ENCODE measurements at places on chromosomes 1 and 21.

- DNase-seq: no peak
These were observed 50.9 kb downstream of the PTPN14 start for GRCh38 chr1:214500340-214501055.

- DNase-seq: no peak
These were observed 52.8 kb upstream of the PTGFR start for GRCh38 chr1:78437941-78438340.

- no peak for DNase-seq
These were observed 404.7 kb downstream of the RRAGC start for GRCh38 chr1:38454749-38455441.

DNA sequence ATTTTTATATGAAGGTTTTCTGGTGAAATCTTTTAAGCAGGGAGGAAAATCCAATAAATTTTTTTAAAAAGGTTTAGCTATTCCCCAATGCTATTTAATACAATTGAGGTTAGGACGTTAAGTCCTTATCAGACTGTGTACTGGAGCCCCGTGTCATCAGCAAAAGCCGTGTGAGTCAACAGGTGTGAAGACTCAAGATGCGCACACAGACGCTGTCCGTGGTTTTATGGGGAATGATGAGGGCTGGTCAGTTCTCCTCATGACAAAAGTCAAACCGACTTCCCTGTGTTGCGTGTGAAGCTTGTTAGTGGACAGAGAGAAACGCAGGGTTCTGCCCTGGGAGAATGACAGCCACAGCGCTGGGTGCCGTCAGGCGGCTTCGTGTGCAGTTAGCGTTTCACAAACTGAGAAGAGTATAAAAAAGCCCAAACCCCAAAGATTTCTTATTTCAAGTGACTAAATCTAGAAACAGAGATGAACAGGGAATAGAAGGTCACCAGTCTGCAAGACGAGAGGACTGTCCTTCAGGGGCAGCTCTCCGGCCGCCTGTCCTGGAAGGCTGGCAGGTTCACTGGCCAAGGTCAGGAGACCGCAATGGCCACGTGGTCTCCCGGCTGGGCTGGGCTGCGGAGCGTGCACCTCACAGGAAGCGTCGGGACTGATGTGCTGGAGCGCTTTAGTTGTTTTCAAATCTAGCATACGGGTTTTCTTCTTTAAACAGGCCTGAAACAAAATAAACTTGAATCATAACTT, 22.4 kb downstream of the PTTG1IP start:
- no peak for DNase-seq

DNA sequence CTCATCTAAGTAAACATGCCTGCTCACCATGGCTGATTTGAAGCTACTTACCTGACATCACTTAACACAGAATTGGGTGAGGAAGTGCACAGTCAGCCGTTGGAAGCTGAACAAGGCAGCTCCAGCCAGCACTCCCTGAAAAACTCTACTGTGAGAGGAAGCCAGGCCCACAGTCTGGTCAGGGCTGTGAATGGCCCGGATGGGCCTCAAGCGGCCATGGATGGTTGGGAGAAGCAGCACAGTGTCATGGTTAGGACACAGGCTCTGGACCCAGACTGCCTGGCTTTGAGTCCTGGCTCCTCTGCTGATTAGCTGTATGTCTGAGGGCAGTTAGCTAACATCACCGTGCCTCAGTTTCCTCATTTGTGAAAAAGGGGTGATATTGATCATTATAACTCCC, 267.8 kb downstream of the GRIK3 start:
- DNase-seq: no peak

GRCh38 chr1:112251766-112252506, 144.1 kb upstream of the CTTNBP2NL start:
- DNase-seq: no peak

DNA sequence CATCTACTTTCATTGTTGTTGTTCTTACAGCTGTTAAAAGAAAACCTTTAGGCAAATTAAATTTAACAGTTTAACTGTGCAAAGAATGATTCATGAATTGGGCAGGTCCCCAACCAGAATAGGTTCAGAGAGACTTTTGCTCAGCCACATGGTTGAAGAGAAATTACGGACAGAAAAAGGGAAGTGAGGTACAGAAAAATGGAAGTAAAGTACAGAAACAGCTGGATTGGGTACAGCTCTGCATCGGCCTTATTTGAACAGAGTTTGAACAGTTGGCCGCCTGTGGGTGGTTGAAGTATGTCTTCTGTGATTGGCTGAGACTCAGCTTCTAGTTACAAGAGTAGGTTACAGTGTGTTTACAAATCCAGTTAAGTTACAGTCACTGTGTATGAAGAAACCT, 210.1 kb downstream of the FGGY start:
- DNase-seq: no peak

DNA sequence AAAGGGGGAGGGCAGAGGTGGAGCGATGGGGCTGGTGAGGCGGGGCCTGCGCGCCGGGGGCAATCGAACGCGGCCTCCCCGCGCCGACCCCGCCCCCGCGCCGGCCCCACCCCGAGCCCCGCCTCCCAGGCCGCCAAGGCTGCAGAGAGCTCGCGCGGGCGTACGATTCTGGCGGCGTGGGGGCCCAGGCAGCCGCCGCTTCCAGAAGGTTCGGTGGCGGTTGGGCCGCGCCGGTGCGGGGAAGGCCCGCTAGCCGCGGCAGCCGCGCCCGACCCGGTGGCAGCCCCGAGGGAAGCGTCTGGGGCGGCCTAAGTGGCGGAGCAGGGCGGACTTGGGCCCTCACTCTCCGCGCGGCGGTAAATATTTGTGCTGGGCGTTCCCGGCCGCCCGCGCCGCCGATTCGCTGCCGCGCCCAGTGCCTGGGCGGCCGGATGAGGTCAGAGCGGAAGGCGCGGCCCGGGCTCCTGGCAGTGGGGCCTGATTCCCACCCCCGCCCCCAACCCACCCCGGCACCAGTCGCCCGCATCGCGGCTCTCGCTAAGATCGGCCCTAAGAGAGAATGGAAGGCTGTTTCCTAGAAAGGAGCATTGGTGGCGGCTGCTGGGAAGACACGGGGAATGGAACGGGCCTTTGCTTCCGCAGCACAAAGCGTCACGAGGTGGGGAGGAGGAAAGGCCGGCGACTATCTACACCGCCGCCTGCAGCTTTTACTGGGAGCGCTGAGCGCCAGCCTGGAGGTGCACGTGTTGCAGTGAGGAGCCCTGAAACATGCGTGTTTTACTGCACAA, at the start of gene ACOT7:
ACOT7 (minus strand) TSS at position 368 of the 788 bp plus-strand sequence. CDS start 368 bp downstream, outside the sequence.
- DNase-seq: peak; percentile 96

DNA sequence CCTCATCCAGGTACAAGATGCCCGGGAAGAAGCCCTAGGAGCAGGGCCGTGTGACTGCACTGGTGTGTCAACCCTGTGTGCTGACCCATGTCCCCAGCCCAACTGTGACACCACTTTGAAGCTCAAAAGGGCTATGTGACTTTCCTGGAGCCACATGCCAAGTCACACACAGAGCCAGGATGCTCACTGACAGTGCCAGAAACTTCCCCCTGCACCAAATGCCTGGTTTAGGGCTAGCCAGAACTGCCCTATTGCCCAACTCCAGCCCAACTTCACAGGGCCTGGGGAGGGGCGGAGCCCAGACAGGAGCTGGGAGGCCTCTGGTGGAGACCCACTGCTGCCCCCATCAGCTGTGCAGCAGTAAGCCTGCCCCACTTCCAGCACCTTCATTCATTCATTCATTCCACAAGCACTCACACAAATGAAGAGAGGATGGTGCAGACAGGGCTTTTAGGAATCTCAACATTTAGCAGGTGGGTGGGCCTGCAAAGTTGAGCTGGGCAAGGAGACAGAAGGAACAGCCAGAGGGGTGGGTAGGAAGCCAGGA, 36.7 kb downstream of the KCNQ4 start:
- no peak for DNase-seq

DNA sequence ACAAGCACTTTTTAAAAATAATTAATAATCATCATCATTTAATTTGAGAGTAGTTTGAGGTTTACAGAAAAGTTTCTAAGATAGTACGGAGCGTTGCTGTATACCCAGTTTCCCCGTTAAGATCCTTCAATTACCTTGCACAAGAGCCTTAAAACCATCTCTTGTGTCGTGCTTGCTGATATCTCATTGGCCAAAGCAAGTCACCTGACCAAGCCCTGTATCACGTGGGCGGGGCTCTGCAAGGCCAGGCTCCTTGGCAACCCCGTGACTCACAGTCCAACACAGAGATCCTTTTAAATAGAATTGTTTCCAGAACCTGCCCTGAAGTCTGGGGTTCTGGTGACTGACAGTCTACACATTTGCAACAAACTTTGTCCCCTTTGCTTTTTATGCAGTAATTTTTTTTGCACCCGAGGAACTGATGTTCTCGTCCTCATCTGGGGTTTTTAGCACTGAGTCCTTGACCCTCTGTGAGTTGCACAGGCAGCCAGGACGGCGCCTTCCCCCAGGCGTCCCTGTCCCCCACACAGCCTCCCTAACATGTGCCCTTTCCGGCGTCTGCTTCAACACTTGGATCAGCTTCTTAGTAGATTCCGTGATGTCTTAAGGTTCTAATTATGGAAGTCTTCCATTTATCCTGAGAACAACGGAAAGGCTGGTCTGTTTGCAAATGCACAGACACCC, 183.3 kb upstream of the TMEM51 start:
- no peak for DNase-seq

- DNase-seq: no peak
These were observed 550 bp downstream of the ACKR1 start for GRCh38 chr1:159205225-159205624.

DNA sequence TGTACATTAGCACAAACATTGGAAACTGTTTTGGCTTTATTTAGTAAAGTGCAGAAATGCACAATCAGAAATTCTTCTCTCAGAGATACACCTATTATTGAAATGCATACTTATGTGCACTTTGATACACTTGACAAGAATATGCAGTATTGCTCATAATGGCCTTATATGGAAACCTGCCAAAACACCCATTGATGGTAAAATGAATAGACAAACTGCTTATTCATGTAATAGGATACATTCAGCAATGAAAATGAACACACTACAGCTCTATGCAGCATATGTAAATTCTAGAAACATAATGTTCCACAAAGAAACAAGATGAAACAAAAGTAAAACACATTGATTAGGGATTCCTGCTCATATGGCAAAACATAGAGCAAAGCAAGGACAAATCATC, 223.9 kb downstream of the S1PR1 start:
- peak; percentile 53 for DNase-seq

All from NCI-H1092 (cell line).